ENCODE measurements at places on chromosomes 6 and 20. TPM values are rescaled to one million over a fixed set of nuclear protein-coding genes. Genes with fewer than 3 reads are reported as not detected.

DNA sequence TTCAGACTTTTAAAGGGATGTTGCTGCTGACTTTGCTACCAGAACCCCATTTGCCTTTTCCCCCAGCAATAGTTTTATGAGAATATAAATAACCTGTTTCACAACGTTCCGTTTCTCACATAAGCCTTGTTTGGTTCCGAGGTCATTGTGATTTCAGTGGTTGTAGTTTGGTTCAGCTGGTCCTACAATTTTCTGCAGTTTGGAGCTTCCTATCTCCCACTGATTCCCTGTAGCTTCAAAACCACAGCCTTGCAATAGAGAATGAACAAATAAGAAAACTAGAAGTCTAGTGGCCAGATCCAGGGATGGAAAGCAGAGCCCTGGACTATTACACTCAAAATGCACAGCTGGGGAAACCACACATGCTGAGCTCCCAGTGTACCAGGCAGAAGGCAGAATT, 24.1 kb upstream of the SH3BGRL2 start:
- DNase-seq = no peak

The TP53TG5 gene
- not detected for total RNA-seq

- no peak for DNase-seq
Measured at GRCh38 chr20:4873396-4873795, 127.9 kb downstream of the SLC23A2 start.

- no peak for DNase-seq
Measured at GRCh38 chr6:154488802-154489437, 21.6 kb downstream of the CNKSR3 start.

The MLIP gene
- not detected for total RNA-seq

DNA sequence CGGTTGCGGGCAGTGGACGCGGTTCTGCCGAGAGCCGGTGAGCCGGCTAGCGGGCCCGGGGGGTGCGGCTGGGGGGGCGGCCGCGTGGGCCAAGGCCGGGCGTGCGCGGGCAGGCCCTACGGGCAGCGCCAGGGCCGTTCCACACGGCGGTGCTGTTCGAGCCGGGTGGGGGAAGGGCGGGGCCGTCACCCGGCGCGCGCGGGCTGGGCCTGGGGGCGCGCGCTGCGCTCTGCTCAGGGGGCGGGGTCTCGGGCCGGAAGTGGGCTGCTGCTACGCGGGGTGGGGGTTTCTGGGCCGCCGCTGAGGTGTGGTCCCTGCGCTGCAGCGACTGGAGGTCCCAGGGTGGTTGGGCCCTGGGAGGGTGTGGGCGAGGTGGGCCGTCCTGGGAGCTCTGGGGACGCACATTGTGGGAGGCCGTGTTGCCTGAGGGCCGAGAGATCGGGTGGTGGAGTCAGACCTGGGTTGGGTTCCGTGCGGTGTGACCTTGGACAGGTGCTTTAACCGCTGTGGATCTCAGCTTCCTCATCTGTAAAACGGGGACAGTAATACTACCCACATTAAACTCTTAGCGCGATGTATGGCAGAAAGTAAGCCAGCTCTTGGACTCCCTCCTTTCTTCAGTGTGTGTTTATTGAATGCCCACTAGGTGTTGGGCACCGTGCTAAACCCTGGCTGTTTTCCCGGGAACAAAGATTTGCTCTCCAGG, 391 bp downstream of the MAPRE1 start:
- peak; percentile 94 for DNase-seq

GRCh38 chr6:109984410-109984809, 6.3 kb downstream of the GPR6 start:
- DNase-seq = no peak

- DNase-seq = no peak
Measured at GRCh38 chr6:4670290-4670689, 105.9 kb upstream of the CDYL start.

The AKIRIN2 gene
- total RNA-seq = 47.0 TPM

- DNase-seq = no peak
Measured at GRCh38 chr6:93621442-93621841, 202.1 kb upstream of the EPHA7 start.

The ASIP gene
- not detected for total RNA-seq

DNA sequence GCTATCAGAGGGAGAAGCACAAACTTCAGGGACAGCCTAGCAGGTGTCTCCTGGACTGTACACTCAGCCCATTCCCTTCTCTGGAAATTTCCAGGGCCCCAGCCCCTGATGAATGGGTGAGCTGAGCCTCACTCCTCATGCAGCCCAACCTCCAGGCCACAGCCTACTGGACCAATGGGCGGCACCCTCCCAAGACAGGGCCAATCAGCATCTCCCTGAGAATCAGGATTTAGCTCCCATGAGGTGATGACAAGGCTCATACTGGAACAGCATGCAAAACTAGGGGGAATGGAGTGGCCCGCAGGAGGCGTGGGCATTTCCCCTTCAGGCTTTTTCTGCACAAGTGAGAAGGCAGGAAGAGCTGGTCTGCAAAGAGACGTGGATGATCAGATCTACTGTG, 29.0 kb downstream of the NFATC2 start:
- DNase-seq = no peak

DNA sequence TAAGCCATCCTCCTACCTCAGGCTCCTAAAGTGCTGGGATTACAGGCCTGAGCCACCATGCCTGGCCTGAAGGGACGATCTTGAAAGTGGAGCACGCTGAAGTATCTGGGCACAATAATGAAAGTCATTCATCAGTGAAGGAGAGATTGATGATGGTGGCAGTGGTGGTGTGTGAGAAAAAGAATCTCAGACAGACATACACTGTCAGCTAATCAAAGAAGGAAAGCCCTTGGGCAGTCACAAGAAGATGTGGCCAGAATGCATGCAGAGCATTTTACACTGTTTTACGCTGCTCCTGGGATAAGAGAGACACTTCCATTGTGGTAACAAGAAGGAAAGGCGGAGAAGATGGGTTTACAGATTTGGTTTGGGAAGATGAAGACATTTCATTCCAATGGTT, 20.4 kb upstream of the BMP6 start:
- DNase-seq = no peak

GRCh38 chr6:38171997-38172738, 352.6 kb downstream of the ZFAND3 start:
- no peak for DNase-seq

DNA sequence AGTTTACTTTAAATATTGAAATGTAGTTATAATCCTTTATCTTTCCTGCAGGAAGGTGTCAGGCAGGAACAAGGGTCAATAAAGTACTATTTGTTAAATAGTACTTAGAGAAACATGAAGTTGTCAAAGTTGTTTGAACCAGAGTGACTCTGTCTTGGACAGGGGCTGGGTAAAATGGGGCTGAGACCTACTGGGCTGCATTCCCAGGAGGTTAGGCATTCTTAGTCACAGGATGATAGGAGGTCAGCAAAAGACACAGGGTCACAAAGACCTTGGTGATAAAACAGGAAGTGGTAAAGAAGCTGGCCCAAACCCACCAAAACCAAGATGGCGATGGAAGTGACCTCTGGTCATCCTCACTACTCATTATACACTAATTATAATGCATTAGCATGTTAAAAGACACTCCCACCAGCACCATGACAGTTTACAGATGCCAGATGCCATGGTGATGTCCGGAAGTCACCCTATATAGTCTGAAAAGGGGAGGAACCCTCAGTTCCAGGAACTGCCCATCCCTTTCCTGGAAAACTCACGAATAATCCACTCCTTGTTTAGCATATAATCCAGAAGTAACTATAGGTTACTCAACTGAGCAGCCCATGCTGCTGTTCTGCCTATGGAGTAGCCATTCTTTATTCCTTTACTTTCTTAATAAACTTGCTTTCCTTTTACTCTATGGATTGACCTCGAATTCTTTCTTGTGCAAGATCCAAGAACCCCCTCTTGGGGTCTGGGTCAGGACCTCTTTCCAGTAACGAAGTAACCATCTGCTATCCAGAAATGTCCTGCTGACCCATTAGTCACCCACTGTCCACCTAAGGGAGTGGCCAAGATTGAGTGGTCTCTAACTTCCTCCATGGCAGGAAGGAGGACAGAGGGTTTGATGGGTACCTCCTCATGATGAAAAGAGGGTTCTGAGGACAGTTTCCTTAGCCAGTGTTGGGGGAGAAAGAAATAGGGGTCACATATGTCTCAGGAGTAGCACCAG, 19.6 kb downstream of the SLC22A2 start:
- DNase-seq = no peak

DNA sequence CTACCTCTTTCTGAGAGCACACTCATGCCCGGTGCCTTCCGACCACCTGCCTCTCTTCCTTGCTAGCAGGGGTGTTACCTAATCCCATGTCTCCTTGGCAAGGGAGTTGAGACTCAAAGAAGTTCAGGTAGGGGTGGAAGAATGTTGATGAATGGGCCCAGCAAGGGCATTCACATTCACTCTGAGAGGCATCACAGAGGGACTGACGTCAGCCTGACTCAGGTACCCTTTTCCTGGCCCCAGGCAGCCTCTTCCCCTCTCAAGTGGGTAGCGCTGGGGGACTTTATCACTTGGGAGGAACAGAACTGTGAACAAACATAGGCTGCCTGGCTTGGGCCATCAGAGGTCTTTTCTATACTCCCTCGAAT, 35.3 kb downstream of the HM13 start:
- no peak for DNase-seq

- no peak for DNase-seq
Measured at GRCh38 chr6:25137916-25138232, 141.3 kb upstream of the CARMIL1 start.

GRCh38 chr6:77926198-77926751, 273.4 kb downstream of the MEI4 start:
- DNase-seq = no peak

GRCh38 chr20:46828471-46828870, 66.2 kb upstream of the EYA2 start:
- DNase-seq = no peak

- DNase-seq = no peak
Measured at GRCh38 chr6:158707821-158708195, 58.0 kb downstream of the SYTL3 start.

GRCh38 chr6:148235446-148235845, 107.2 kb upstream of the SASH1 start:
- no peak for DNase-seq

GRCh38 chr6:75334266-75335040, 49.9 kb upstream of the TMEM30A start:
- no peak for DNase-seq

DNA sequence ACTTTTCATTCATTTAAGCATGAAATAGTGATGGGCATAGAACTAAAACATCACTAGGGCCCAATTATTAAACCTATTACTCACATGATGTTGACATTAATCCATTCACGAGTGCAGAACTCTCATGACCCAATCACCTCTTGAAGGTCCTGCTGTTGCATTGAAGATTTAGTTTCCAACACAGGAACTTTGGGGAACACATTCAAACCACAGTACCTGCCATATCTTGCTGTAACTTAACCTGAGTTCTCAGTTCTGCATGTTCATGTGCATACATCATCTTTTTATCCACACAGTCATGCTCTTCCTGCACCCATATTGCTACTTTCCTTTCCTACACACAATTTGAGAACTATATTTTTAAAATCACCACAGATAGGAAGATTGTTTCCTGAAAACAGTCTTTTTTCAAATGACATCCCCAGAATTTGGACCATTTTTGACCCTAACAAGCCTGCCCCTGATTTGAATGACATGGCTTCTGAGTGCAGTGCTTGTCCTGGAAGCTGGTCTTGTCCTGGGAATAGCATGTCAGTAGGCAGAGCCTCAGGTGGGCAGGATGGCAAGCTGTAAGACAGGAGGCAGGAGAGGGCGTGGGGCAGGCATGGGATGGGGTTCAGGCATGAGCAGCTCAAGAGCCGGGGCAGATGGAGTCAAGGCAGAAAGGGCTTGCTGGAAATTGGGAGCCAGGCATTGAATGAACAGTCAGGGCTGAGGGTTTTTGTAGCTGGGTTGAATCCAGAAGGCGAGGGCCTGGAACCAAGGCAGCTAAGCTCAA, 49.2 kb upstream of the FOXC1 start:
- DNase-seq = no peak

The FUT9 gene
- total RNA-seq = not detected

DNA sequence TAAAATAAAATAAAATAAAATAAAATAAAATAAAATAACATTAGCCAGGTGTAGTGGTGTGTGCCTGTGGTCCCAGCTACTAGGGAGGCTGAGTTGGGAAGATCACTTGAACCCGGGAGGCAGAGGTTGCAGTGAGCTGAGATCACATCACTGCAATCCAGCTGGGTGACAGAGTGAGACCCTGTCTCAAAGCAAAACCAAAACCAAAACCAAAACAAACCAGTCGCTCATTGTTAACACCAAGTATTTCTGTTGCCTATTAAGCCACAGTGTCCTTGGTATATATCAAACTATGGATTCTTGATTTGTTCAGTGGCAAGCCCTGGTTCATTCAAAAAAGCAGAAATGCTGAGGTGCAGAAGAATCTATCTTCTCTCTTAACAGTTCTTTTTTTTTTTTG, 65.7 kb downstream of the PYGB start:
- DNase-seq = no peak

The KIF25 gene
- total RNA-seq = not detected

- DNase-seq = peak; percentile 62
Measured at GRCh38 chr20:49323622-49324238, 45.9 kb upstream of the ZNFX1 start.

The DNPH1 gene
- 157 TPM for total RNA-seq

GRCh38 chr6:102848796-102849195, 1455.3 kb downstream of the GRIK2 start:
- DNase-seq = no peak

GRCh38 chr20:46260480-46260879, 47.8 kb downstream of the CDH22 start:
- DNase-seq = no peak

DNA sequence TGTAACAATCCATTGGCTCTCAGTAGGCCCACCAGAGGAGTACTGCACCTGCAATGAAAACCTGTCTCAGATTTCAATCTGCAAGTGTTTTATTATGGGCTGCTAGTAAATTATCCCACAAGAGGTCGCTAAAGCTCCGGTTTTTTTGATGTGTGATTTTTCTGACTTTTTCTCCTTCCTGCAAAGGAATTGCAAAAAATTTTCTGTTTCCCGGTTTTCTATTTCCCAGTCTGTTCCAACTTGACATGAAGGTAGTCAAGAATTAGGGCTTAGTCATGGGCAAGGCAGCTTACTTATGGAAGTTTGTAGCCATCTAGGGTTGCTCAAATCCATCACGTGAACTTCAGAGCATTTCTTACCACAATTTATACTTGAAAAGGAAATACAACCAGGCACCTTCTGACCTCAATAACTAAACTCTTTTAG, 38.5 kb upstream of the AHI1 start:
- DNase-seq = peak; percentile 72

DNA sequence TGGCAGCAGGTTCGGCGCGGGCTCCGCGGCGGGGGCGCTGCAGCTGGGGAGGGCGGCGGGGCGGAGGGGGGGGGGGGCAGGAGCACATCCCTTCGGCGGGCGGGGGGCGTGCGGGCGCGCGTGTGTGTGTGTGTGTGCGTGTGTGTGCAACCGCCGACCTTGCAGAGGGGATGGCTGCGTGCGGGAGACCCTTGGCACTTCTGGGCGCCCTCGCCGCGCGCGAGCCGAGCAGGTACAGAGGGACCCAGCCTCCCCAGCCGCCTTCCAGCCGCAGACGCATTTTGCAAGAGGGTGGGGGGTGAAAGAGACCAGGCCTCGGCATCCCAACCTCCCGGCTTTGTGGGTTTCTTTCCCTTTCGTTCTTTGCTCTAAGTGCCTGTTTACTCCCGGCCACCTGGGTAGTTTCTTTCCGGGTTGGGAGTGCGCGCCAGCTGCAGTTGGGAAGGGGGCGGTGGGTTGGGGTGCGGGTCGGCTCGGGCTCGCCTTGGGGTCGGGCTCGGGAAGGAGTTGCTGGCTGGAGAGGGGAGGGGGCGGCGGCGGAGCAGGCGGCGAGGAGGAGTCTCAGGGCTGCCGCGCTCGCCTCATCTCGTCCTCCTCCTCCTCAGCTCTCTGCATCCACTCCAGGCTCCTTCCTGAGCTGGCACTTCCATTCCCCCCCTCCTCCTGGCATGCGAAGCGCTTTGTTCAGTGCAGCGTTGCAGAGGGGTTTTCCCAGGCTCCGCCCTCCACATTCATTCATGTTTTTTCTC, 620 bp downstream of the HIVEP1 start:
- DNase-seq = peak; percentile 73

The OPN5 gene
- not detected for total RNA-seq
